ENCODE measurements at places on chromosomes 2 and 18.

GRCh38 chr2:230137902-230138539, 69.3 kb upstream of the SLC16A14 start:
- DNase-seq, result no peak

GRCh38 chr18:68033466-68033865, 516.9 kb upstream of the DSEL start:
- no peak for DNase-seq

GRCh38 chr2:28567061-28567471, 71.2 kb downstream of the PLB1 start:
- no peak for DNase-seq

DNA sequence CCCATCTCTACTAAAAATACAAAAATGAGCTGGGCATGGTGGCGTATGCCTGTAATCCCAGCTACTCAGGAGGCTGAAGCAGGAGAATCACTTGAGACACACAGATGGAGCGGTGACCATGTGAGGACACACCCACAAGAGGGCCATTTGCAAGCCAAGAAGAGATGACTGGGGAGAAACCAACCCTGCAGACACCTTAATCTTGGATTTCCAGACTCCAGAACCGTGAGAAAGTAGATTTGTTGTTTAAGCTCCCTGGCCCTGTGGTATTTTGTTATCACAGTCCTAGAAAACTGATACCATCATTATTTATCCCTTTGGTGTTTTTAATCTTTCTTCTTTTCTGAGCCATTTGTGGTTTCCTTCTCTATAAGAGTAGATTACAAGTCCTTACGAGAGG, 88.6 kb upstream of the ID2 start:
- DNase-seq, result no peak

GRCh38 chr2:16650287-16651249, 15.1 kb downstream of the CYRIA start:
- DNase-seq, result no peak

GRCh38 chr2:240301256-240301795, 134.1 kb upstream of the GPC1 start:
- peak; percentile 32 for DNase-seq

DNA sequence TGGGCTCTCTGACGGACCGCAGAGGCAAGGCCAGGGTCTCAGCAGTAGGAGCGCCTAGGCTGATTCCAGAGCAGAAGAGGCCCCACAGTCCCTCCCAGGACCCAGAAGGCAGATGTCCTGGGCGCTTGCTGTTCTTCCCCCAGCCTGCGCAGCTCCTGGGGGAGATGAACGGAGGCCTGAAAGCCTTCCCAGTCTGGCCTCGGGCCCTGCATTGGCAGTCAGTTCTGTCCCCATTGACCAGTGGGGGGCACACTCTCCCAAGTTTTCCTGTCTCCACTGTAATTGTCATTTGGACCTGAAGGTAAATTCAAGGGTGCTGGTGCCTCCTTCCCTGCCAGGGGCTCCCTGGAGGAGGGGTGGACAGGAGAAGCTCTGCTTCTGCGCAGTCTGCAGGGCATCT, 345.7 kb downstream of the CYP26B1 start:
- peak; percentile 21 for DNase-seq

- DNase-seq, result no peak
Measured at GRCh38 chr2:17311771-17312511, 206.3 kb downstream of the RAD51AP2 start.

DNA sequence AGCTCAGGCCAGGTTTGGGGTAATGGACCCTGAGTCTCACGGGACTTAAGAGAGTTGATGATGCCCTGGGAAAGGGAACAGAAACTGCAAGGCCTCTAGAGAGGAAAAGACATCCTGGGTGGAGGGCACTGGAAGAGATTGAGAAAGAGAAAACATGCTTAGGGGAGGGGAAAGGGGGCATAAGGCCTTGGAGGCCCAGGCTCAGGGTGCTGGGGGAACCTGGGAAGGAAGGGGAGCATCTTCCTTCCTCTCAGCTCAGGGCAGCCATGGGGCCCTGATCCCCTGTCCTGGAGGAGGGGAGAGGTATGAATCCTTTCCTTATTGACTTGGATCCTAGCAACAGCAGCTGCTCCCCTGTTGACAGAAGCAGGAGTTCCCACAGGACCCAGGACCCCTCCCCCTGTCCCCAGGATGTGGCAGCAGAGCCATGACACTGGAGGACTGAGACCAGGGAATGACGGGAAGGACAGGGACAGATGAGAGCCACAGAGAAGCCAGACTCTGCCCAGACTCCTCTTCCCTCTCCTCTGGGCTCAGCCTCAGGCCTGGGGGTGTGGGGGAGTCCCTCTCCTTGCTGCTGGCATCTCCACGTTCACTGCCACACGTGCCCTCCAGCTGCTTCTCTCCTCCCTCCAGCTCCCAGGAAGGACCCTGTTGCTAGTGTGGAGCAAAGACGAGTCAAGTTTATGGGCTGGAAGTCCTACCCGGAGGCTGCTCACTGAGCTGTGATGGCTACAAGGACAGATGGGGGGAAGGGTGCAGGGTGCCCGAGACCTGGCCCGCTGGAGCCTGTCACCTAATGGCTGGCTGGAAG, 815 bp downstream of the GPBAR1 start:
- no peak for DNase-seq

GRCh38 chr2:43317194-43317593, 90.8 kb upstream of the ZFP36L2 start:
- DNase-seq, result no peak

GRCh38 chr18:49625021-49625691, 63.3 kb downstream of the LIPG start:
- DNase-seq, result peak; percentile 65

GRCh38 chr2:102317715-102318114, 6.4 kb downstream of the IL1RL1 start:
- DNase-seq, result peak; percentile 8

GRCh38 chr2:196268538-196269338, 97.4 kb upstream of the STK17B start:
- peak; percentile 57 for DNase-seq

- DNase-seq, result peak; percentile 96
Measured at GRCh38 chr2:39469807-39470206, 32.7 kb upstream of the MAP4K3 start.

- DNase-seq, result peak; percentile 10
Measured at GRCh38 chr2:227033471-227034148, 130.4 kb downstream of the COL4A4 start.

DNA sequence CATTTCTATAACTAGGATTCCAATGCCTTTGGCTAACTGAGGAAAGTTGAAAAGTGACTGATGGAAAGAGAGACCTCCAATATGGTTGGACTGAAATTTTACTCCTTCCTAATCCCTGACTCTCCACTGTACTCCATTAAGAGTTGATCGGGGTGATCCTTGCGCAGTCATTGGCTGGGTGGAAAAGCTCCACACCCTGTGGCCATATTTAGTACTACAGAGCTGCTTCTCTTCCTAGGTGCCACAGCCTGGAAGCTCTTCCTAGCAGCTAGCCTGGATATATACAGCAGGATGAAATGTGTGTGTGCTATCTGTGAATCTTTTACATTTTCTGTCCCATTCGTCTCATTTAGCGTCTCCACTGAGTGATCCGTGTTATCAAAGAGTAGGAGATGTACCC, 71.2 kb downstream of the MEP1B start:
- no peak for DNase-seq

GRCh38 chr2:114170070-114170469, 272.4 kb upstream of the DPP10 start:
- DNase-seq, result no peak

- peak; percentile 82 for DNase-seq
Measured at GRCh38 chr2:84628486-84628885, 112.2 kb downstream of the DNAH6 start.

GRCh38 chr2:174614261-174614660, 16.7 kb upstream of the WIPF1 start:
- DNase-seq, result peak; percentile 97

GRCh38 chr2:213015387-213016165, 135.8 kb downstream of the IKZF2 start:
- DNase-seq, result no peak

GRCh38 chr2:201642086-201642578, 1.2 kb downstream of the TMEM237 start:
- no peak for DNase-seq

DNA sequence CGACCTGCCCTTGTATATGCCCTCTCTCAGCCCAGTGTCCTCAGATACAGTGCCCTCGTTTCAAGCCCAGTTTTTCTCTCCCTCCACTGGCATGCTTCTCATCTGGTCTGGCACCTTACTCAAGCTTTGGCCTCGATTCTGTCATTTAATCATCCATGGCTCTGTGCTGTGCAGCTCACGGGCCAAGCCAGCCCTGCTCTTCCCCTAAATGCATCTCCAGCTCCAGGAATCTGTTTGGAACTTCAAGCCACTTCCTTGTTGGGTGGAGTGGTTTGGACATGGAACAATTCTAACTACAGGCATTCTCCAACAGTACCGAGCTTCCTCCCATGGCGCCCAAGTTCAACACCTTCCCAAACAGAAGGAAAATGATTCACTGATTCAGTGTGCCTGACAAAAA, 76.7 kb upstream of the ZNF397 start:
- DNase-seq, result no peak

- no peak for DNase-seq
Measured at GRCh38 chr2:198883604-198884003, 574.1 kb downstream of the SATB2 start.

GRCh38 chr18:9000733-9001132, 101.8 kb upstream of the NDUFV2 start:
- peak; percentile 24 for DNase-seq

GRCh38 chr2:187500585-187501359, 52.7 kb upstream of the CALCRL start:
- peak; percentile 48 for DNase-seq

DNA sequence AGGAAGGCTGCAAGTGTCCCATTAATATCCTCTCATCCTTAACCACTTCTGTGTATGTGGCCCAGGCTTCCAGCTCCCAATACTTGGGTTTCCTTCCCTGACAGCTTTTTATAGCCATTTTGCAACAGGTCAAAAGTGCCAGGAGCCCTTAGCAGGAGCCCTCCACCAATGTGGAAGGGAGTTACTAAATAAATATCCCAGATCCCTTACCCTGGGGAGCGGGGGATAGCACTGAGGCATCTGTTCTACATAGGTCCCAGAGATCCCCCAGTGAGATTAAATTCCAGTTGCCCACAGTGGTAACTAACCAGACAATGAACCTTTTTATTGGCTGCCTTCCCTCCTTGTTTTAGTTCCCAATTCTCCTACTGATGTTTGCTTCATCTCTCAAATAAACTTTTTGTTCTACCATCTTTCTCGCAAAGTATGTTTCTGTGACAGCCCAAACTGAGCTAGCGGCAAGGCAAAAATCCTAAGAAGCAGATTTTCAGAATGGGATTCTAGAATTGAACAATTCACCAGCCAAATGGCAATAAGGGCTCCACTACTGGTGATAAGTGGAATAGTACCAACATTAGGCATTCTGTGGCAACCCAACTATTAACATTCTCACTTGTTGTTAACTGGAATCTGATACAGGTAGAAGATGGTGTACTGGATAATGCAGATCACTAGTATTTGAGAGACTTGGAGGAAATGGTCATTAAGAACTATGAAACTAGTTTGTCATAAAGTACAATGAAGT, 83.9 kb upstream of the MAPRE2 start:
- no peak for DNase-seq

DNA sequence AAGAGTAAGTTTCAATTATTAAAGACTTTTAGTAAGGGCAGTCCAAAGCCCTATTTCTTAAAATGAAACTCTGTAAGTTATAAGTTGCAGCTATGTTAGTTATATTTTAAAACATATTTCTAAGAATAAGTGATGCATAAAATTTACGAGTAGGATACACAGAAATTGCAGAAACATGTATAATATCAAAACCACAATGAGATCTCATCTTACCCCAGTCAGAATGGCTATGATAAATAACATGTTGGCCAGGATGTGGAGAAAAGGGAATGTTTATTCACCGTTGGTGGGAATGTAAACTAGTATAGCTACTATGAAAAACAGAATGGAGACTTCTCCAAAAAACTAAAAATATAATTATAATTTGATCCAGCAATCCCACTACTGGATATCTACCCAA, 201.2 kb downstream of the CBLN2 start:
- no peak for DNase-seq

DNA sequence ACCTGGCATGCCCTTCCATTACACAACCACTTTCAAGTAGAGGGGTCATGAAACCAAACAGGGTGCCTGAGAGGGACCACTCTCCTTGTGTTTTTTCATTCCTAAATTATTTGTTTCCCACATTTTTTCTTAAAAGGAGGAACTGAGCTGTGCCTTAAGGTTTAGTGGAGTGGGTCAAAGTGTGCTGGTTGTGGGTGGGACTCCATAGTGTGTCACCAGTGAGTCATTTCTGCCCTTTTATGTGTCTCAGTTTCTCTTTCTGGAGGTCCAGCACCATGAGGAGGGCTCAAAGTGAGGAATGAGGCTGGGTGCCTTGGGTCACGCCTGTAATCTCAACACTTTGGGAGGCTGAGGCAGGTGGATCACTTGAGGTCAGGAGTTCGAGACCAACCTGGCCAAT, 37.8 kb downstream of the COMMD1 start:
- DNase-seq, result no peak

DNA sequence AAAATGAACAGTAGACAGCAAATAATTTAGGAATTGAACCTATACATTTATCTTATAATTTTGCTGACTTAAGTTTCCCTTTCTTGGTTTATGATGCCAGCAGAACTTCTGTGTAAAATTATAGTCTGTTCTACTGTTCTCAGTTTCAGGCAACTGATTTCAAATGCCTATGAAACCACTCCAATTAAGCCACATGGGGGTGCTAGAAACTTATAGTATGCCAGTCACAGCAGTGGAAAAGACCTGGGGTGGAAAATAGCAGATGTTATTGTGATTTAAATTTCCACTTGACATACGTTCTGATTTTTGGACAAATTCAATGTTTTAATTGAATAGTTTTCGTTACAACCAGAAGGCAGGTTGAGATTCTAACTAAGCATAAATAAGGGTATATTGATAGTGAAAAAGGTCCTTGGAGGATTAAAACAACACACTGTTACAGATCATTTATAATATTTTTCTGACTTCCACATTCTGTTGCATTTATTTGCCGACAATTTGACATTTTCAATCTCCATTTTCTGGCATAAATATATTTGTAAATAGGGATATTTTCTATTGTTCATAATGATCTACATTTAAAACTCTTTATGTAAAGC, 61.4 kb downstream of the CPS1 start:
- DNase-seq, result peak; percentile 46
